Motor neuron (in vitro differentiated cells): ENCODE measurements at places on chromosomes 2 and 18.

- no peak for ATAC-seq
These were observed 54.1 kb downstream of the EML4 start for GRCh38 chr2:42223067-42223854.

GRCh38 chr18:49486606-49486952, 455 bp downstream of the C18orf32 start:
- peak; percentile 33 for ATAC-seq

DNA sequence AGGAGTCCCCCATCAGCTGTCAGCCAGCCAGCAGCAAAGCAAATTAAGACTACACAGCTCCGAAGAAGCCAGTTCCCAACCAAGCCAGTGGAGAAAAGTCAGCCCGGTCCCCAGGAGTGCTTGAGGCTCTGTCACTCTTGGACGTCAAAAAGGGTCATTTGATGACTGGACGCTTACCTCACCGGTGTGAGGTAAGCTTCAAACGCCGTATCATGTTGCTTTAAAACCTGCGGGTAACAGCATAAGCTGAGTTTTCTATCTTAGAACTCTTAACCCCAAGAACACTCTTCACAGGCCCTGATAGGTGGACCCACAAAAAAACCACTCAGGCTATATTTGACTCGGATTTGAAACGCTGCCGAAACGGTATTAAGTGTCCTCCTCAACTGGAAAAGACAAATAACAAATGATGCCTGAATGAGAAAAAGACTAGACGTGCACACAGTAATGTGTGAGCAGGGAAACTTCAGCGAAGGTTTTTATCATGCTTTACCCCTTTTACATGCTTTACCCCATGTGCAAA, 682 bp upstream of the LNPK start:
- ATAC-seq, result peak; percentile 49

DNA sequence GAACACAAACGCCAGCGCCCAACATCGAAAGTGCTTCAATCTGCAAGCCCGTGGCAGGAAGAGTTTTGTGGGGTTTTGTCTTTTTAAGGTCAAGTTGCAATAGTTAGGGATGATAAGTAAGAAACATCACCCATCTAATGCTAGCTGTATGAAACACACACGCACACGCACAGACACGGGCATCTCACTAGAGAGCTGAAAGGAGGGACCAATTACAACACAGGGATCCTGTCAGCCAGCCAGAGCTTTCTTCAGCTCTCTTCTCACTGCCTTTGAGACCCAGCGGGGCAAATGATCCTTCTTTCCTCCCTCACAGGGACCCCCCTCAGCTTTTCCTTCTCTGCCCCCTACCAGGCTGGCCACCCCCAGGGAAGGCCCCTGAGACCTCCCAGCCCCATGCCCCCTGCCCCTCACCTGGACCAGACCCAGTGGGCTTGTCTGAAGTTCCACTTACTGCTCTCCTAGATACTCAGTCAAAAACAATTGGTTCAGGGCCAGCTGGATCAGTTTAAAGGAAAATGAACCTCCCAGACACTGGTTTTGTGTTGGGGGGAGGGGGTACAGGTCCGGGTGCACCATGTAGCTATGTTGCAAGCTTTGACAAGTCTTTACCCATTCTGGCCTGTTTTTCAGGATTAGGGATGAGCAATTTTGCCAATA, 17.9 kb downstream of the CYP26B1 start:
- ATAC-seq, result no peak

DNA sequence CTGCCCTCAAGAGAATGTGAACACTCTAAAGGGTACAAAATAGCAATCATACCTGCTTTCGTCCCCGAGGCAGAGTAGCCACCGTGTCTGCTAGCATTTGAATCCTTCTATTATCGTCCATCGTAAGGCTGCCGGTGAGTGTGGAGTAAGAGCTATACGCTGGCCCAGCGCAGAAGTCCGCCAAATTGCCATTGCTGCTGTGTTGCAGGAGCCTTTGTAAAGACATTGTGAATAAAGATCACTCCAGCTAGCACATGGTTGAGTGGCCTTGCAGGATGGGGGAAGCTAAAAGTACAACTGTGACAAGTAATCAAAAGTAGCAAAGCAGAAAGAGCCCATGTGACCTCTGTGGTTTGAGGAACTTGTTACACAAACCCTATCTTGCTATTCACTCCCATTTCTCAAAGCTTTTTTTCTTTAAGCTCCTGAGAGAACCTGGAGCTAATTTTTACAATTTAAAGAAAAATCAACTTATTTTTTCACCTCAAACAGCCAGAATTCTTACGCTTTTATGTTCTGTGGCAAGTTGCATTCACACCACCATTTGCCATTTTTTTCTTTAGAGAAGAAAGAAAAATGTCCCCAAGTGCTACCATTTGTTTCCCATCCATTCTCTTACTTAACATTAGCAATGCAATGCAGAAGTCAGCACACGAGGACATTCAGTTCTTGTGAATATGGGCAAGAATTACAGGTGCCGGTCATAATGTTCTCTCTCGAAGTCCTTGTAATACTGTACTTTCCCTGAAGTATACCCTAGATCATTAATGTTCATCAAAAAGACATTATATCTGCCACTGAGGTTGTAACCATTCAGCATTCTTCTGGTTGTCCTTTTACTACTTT, at the start of gene CYTIP:
Gene CYTIP (minus strand): TSS at position 295 of the 846 bp plus-strand sequence. CDS start 69 bp downstream, at position 226.
- ATAC-seq, result no peak

- ATAC-seq, result no peak
These were observed 491.2 kb upstream of the HS6ST1 start for GRCh38 chr2:128809880-128810279.

DNA sequence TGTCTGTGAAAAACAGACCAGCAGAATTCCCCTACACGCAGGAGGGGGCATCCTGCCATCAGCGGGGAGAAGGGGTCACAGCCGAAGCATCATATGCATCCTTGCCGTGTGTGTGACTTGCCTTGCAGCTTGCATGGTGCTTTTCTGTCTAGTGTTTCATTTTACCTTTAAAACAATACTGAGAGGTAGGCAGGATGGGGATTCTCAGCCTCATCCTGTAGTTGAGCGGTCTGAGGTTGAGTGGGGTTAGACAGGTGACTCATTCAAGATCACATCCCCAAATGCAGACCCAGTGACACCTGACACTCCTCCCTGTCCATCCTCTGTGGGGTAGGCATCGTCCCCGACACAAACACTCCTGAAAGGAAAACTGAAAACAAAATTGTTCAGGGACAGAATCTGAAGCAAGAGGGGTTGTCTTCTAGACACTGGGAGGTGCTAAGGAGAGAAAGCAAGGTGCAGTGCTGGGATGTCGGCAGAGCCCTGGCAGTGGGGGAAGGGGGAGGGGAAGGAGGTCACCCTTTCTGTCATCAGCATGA, 7.9 kb downstream of the ARL4C start:
- no peak for ATAC-seq

DNA sequence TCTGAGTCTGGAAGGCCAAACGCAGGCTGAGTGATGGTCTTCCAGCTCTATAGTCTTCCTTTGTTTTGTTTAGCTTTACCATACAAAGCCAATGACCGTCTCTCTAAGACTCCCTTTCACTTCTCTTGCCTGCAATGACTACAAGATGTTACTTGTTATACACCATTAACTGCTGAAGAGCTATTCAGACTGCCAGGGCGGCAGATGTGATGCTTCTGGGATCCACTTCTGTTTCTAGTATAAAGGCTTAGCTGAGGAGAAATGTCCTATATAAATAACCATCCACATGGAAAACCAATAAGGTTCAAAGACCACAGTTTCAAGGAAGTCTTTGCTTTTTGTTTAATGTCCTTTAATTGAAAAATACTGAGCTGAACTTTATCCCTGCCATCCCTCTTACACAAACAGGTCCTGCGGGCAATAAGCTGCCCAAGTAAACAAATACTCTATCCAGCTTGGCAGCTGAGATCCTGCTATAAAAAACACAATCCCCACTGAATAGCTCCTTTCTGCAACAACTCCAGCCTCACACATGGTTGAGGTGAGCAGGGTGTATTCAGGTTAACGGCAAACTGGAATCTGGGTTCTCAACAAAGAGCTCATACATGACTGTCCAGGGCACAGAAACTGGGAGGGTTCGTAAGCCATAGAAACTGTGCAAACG, 124.6 kb downstream of the VIT start:
- ATAC-seq, result no peak

DNA sequence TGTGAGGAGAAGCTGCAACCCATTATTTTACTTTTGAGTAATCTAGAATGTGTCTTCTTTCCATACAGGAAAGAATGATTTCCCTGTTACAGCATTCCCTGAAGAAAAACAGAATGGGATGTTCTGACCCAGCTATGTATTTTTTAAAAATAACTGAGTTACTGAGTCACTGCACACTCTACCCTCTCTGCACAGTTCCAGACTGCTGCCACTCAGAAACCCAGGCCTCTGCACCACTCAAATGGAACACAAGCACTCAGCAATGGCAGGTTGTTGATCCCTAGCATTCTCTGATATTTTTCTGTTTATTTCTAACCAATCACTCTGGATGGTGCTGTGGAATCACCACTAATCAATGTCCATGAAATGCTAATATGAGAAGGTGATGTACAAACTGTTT, 1300.0 kb upstream of the FAM98A start:
- ATAC-seq, result no peak

GRCh38 chr2:25483607-25484266, 142.0 kb upstream of the DNMT3A start:
- ATAC-seq, result no peak

GRCh38 chr2:85775406-85776381, 21.9 kb downstream of the ATOH8 start:
- no peak for ATAC-seq

DNA sequence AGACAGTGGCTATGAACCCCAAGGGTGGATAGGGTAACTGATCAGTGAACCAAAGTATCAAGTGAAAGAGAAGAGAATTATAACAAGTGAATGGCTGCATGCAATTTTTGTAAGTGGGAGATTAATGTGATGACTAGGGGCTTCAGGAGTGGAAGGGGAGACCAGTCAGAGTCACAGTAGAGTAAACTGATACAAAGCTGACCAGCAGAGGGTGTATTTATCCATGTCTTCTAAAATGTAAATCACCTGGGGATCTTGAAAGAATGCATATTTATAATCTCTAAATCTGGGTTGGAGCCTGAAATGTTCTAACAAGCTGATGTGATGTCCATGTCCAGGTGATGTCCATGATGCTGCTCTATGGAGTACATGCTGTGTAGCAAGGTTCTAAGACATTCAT, 1351.3 kb upstream of the CHAC2 start:
- ATAC-seq, result no peak

- ATAC-seq, result no peak
These were observed 34.9 kb upstream of the TFCP2L1 start for GRCh38 chr2:121319941-121320340.

DNA sequence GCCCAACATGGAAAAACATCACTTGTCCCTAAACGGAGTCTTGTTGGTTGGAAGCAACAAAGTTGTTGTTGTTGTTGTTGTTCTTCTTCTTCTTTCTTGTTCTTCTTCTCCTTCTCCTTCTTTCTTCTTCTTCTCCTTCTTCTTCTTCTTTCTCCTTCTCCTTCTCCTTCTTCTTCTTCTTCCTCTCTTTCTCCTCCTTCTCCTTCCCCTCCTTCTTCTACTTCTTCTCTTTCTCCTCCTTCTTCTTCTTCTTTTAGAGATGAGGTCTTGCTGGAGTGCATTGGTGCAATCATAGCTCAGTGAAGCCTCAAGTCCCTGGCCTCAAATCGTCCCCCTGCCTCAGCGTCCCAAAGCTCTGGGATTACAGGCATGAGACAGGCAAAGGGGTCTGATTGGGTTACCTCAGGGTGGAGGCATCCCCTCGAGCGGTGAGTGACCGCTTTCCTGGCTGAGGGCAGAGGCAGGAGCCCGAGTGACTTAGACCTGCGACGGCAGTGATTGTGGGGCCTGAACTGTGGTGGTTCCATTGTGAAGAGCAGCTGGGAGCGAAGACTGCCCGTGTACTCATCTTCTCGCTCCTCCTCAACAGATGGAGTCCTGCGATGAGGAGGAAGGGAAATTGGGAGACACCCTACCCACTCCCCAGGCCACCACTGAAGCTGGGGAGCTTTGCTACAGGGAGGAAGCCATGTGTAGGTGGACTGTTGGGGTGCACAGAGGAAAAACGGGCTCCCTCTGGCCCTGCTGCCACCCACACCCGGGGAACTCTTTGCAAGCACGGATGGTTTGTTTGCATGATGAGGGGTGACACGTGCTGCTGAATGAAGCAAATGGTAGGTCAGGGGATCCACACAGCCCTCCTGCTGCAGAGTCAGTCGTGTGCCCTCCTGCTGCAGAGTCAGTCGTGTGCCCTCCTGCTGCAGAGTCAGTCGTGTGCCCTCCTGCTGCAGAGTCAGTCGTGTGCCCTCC, 7.0 kb upstream of the PER2 start:
- ATAC-seq, result no peak

DNA sequence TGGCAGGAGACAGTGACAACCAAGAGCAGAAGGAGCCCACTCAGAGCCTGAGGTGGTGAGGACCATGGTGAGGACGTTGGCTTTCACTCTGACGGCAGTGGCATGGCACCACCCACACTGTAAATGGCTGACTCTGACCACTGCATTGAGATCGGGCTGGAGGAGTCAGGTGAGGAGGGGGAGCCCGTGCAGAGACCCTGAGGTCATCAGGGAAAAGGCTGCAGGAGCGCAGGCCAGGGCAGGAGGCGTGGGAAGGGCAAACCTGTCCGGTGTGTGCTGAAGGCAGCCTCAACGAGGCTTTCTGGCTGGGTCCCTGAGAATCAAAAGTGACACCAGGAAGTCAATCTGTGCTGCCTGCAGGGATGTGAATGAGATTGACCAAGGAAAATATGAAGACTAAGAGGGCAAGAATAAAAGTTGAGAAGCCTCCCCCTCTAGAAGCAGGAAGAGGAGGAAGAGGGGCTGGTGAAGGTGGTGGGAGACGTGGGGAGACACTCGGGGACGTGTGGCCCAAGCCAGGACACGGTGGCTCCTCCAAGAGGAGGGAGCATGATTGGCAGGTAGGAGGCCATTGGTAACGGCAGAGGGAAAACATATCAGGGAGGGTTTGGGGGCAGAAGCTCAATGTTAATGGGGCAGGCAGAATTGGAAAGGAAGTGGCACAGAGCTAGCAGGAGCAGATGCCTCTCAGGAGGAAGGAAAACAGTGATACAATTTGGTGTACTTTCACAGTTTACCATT, 2.0 kb upstream of the OR6B3 start:
- no peak for ATAC-seq

DNA sequence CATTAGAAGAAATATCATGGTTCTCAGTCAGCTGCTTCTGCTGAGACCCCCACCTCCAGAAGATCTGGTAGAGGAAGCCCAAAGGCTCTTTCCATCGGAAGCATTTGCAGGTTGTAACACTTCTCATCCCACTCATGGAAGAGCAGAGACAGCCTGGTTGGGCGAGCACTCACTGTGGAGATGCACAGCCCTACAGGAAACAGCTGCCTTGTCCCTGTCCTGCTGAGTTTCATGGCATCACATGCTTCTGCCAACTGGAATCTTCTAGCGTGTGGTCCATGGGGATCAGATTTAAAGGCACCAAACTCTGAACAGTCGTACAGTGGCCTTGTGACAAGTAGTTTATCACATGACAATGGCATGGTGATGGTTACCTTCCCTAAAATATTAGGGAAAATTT, 36.3 kb upstream of the ACKR3 start:
- no peak for ATAC-seq

DNA sequence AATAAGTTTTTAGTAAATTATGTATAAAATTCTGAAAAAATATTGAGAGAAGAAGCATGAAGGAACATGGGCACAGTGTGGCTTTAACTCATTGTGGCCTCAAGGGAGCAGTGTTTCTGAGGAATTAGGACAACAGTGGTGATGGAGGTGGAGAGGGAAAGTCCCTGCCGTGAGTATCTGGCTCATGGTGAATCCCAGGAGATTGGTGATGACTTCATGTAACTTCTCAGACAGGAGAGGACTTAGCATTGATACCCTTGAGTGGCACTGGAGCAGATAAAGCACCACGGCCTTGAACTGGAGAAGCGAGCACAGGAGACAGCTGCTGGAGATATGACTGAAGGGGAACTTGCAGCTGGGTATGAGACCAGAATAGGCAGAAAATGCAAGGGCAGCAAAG, 35.0 kb upstream of the LRP1B start:
- no peak for ATAC-seq
